Caki2 (cell line): ENCODE measurements at places on chromosomes 6 and 20. TPM values are rescaled to one million over a fixed set of nuclear protein-coding genes. Genes with fewer than 3 reads are reported as not detected.
A peak's percentile ranks its signal among the peaks of the same experiment; 100 is the strongest.

DNA sequence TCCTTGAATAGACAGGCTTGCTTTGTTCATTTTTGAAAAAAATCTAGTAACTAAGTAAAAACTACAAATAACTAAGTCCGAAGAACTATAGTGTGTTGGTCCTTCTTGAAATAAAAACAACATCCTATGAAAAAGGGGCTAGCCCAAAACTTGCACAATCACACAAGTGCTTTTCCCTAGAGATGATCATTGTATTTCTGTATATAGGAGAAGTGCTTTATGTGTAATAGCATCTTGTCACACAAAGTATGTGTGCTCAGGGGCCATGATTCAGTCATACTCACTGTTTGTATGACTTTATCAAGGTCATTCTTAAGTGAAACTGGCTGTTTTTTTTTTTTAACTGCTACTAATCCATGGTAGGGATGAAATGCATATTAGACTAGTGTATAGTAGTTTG is 179.8 kb downstream of the DTNBP1 start:
- no peak for DNase-seq

The GRM1 gene
- total RNA-seq: 0.20 and 0.41 TPM in 2 replicates

The ETV7 gene
- total RNA-seq: not detected in 2 replicates

The RFX6 gene
- total RNA-seq: not detected in 2 replicates

The RBM24 gene
- total RNA-seq: 2.4 and 4.7 TPM in 2 replicates

The SIRPB2 gene
- not detected in 2 replicates for total RNA-seq

DNA sequence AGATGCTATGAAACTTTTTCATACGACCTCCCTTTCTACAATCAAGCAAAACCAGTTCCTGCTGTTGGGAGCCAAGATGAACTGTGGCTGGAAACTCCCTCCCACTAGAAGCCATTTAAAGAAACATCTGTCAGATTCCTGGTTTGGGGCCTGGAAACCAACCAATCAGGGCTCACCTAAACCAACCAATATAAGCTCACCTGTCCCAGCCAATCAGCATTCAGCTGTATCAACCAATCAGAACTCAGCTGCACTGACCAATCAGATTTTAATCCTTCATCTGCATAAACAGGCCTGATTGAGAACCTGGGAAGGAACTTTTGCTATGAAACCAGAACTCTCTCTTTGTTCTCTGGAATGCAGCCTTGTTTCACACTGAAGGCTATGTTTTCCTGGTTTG is 42.4 kb downstream of the SNX14 start:
- peak; percentile 38 for DNase-seq

The PLA2G7 gene
- 0.44 TPM in 1 of 2 replicates, not detected in the other for total RNA-seq

GRCh38 chr20:20614391-20614790 is 98.1 kb downstream of the RALGAPA2 start:
- no peak for DNase-seq

- no peak for DNase-seq
Measured at GRCh38 chr20:59636766-59637370, 32.5 kb downstream of the PHACTR3 start.

DNA sequence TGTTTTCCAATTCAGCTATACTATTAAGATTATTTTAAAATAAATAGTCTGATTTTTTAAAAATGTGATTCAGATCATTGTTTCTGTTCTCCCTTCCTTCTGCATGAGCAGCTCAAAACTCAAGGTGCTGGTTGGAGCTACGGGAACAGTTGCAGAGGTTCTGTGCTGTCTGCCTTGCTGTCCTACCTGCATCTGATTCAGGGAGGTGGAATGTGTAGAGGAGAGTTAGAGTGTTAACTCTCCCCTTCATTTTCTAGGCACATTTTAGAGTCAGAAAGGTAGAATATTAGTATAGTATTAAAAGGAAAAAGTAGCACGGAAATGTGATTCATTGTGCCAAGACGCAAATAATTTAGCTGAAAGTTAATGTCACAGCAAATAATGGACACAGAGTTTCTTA is 188.1 kb upstream of the SLC35B3 start:
- no peak for DNase-seq

The MYL9 gene
- total RNA-seq: not detected in 2 replicates

- DNase-seq: no peak
Measured at GRCh38 chr6:149277621-149278020, 39.9 kb upstream of the TAB2 start.

DNA sequence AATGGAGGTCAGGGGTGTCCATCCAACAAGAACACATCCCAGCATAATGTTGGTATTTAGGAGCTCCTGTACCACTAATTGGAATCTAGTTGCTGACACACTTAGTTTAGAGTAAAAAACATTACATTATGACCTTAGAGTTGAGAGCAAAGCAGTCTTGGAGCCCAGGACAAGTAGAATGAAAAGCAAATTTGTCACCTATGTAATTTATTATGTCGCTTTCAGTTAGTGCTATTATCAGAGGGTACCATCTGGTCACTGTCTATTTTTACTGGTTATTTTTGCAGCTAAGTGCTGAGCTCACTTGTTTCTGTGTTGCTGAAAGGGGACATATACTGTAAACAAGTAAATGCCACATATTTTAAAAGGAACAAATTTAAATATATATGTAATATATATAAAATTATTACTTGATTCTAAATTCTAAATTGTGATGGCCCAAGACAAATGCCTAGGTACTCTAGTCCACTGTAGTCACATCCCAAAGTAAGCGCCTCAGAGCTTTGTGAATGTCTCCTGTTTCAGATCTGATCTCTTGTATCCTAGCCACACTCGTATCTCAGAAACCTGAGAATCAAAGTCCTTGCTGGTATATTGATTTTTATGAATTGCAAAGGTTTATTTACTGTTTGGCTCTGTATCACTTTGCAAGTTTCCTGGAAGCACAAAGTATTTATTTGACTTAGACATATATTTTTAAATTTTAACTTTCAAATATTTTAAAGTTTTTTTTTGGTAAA is 148.6 kb upstream of the MAN1A1 start:
- no peak for DNase-seq

GRCh38 chr20:3734111-3734843 is 1.8 kb downstream of the HSPA12B start:
- DNase-seq: no peak

- no peak for DNase-seq
Measured at GRCh38 chr20:31857861-31858759, 12.2 kb downstream of the DUSP15 start.

GRCh38 chr6:117451671-117452070 is 25.9 kb upstream of the ROS1 start:
- no peak for DNase-seq

DNA sequence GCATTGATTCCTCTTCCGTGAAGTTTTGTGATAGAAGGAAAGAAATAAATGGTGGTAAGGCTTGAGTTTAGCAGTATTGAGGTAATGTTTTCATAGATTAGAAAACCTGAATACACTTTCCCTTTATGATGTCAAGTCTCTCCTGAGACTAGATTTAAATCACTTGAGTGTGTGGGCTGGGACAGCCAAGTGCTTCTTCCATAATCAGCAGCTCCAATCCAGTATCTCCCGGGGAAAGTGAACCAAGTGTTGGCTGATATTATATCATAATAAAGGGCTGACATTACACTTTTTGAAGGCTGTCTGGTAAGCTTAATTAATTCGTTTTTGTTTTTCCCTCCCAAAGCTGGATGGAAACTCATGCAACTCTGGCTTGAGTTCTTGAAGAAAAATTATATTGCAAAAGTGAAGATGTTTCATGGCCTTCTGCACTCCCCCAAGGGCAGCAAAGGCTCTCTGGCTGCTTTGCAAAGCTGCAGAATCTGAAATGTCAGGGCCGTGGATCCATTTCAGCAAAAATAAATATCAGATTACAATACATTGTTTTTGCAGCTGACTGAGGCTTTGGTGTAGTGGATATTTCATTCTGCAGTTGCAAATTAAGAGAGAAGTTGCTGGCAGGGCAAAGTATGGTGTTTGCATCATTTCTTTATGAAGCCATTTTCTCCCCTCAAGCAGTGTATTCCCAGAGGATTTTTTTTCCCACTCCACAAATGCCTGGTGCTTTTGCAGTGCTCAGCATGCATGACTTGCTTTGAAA is 101.2 kb downstream of the MKKS start:
- no peak for DNase-seq

The ASIP gene
- not detected in 2 replicates for total RNA-seq

DNA sequence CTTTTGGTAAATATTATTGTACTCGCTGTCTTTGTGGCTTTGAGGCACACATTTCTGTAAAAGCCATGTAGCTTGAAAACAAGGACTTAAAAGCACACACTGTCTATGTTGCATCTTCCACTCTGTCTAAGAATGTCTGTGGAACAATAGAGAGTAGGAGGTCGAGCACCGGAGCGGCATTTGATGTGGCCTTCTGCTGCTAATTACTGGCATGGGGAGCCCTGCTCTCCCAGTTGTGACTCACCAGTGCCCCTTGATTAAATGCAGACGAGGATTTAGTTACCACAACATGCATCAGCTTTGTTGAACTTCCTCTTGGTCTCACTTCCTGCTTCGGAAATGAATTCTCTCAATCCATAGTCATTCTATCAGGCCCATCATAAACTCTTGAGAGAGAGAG is 680.7 kb upstream of the SLC35B3 start:
- no peak for DNase-seq

- DNase-seq: no peak
Measured at GRCh38 chr6:15352220-15352619, 106.4 kb downstream of the JARID2 start.

The SLC16A10 gene
- total RNA-seq: 0.14 and 0.74 TPM in 2 replicates

The C20orf141 gene
- total RNA-seq: not detected in 2 replicates

GRCh38 chr6:116529466-116530290 is 15.8 kb downstream of the TRAPPC3L start:
- DNase-seq: no peak

The C6orf15 gene
- total RNA-seq: not detected in 2 replicates

The EEF1A2 gene
- 249 and 281 TPM in 2 replicates for total RNA-seq

The PROKR2 gene
- total RNA-seq: not detected in 2 replicates

DNA sequence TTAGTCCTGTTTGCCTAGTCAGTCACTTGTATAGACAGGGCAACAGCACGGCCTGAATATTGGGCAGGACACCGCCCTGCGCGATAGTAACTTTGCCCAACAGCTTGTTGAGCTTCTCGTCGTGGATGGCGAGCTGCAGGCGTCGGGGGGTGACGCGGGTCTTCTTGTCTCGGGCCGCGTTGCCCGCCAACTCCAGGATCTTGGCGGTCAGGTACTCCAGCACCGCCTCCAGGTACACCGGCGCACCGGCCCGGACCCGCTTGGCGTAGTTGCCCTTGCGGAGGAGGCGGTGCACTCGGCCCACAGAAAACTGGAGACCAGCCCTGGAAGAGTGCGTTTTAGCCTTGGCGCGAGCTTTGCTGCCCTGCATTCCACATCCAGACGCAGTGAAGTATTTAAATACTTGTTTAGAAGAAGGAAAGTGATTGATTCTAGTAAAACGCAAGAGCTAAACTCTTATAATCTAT is 92.8 kb upstream of the BTN3A2 start:
- no peak for DNase-seq

DNA sequence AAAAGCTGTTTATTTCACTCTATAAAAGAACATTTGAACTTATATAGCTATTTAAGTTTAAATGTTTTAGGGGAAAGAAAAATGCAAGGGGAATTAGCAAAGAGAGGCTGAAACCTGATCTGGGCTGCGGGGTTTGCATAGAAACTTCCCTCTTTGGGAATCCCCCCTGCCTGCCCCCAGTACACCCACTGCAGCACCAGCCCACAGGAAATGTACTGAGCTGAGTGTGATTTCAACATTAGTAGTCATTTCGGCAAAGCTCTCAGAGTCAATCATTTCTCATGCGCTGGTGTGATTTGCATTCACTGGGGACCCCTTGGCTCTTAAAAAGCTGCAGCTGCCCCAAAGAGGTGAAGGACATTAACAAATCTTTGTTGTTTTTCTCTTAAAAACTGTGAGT is 859.4 kb downstream of the MAFB start:
- DNase-seq: no peak

The PRKN gene
- 1.0 and 1.1 TPM in 2 replicates for total RNA-seq

- no peak for DNase-seq
Measured at GRCh38 chr20:62063981-62064769, 1.5 kb downstream of the TAF4 start.

DNA sequence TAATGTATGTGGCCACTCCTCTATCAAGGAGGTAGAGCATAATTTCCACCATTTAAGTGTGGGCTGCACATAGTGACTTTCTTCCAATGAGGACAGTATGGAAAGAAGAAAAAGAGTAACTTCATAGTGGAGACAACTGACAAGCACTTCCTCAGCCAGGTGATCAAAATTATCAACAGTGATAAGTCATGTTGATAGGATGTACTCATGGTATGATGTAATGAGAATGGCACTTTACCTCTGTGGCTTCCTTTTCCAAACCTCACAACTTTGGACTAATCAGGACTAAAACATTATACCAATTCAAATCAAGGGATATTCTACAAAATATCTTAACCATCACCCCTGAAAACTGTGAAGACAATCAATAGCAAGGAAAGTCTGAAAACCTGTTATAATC is 302.3 kb upstream of the CITED2 start:
- DNase-seq: no peak

- DNase-seq: no peak
Measured at GRCh38 chr20:23155141-23155590, 69.0 kb upstream of the CD93 start.

The RIPOR3 gene
- 0.38 and 0.47 TPM in 2 replicates for total RNA-seq

DNA sequence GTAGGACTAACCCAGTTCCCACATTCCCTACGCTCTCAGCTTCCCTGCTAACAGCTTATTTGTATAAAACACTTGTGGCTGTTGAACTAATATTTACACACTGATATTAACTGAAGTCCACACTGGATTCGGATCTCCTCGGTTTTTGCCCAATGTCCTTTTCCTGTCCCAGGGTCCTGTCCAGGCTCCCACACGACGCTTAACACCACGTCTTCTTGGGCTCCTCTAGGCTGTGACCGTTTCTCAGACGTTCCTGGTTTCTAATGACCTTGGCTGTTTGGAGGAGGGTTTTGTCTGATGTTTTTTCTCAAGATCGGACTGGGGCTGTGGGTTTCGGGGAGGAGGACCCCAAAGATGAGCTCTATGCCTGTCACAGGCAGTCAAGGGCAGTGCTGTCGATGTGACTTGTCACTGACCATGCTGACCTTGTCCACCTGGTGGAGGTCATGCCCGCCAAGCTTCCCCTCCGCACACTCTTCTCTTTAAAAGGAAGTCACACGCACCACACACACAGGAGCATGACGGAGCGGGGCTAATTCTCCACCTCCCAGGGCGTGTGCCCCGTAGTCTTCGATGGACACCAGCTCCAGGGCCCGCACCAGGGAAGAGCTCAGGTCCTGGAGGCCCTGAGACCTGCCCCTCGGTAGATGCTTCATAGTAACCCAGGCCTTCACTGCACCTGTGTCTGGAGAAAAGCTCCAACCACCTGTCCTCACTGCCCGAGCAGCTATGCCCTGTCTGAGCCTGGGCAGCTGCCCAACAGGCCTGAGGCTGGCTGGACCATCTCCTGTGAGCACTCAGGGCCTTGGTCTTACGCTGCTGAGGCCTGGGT is 72.0 kb downstream of the TTLL2 start:
- DNase-seq: no peak

DNA sequence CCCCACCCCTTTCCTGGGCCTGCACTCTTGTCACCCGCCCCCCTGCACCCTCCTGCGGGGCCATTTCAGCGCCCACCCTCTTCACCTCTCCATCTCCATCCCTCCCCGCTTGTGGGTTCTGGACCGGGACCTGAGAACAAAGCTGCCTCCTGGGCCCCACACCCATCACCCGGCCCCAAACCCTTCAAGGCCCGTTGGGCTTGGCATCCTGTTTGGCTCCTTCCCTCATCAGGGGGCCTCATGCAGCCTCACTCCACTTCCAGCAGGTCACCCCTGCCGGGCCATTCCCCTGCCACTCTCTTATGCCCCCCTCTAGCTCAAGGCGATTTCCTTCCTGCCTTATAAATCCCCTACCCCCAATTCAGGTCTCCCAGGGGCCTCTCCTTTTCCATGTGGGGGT is 67.4 kb downstream of the SRC start:
- no peak for DNase-seq
